COLO829 (cell line): ENCODE measurements at places on chromosomes 1 and 21.

GRCh38 chr1:66275083-66275482 is 258.9 kb upstream of the SGIP1 start:
- DNase-seq, result no peak

GRCh38 chr1:72178266-72178665 is 104.1 kb downstream of the NEGR1 start:
- peak; percentile 8 for DNase-seq

- DNase-seq, result no peak
Measured at GRCh38 chr1:12565094-12565965, 52.7 kb downstream of the DHRS3 start.

- DNase-seq, result no peak
Measured at GRCh38 chr1:5601516-5601915, 390.7 kb downstream of the NPHP4 start.

DNA sequence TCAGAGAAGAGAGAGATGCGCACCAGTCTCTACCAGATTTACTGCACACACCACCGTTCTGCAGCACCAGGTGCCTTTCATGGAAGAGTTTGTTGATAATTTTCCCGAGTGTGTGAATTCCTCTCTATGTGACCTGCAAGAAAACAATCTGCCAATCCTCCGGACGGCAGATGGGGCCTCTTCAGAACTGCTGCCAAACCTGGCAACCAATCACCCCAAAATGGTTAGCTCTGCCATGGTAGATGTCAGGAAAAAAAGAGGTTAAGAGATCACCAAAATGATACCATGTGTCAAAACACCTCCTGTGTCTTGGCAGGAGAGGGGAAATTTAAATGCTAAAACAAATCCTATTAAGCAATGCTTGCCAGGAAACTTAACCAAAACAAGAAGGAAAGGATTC is 96.5 kb downstream of the DAB1 start:
- DNase-seq, result no peak

GRCh38 chr1:205593532-205593931 is 38.3 kb downstream of the ELK4 start:
- no peak for DNase-seq

GRCh38 chr1:231566496-231566895 is 38.0 kb downstream of the TSNAX start:
- no peak for DNase-seq

- peak; percentile 51 for DNase-seq
Measured at GRCh38 chr1:71196685-71197084, 115.8 kb upstream of the ZRANB2 start.

DNA sequence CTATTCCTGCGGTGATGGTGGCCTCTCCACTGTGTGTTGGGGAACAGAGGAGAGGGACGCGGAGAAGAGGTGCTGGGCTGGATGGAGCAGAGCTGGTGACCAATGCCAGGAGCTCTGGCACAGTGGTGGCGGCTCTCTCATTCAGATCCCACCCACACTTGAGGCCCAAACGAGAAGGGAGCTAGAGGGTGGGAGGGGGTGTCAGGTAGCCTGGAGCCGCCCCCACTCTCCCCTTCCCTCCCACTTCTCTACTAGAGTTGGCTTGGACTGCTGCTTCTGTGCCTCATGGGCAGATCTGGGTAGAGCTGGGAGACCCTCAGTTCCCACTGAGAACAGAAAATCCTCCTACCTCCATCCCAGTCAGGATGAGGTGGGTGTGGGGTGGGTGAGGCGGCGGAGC is 3.5 kb downstream of the TTC39A start:
- no peak for DNase-seq

GRCh38 chr1:36083635-36084496 is at the start of gene TEKT2:
TEKT2 (plus strand) TSS chr1:36084094; CDS start chr1:36084922, 828 bp downstream.
- no peak for DNase-seq

DNA sequence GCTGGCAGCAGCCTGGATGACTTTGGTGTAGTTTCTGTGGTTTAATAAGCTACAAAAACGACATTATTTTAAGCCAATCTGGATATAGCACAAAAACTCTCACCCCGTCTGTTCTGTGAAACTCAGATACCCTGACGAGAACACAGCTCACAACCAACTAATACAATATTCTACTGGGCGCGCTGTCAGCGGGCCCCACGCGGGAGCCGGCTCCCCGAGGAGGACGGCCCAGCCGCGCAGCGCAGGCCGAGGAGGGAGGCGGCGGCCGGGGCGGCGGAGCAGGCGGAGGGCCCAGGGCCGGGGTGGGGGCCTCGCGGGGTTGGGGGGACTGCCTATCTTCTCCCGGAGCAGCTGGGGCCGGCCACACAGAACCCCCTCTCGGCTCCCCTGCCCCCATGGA is 87.2 kb upstream of the POU3F1 start:
- DNase-seq, result no peak

- peak; percentile 73 for DNase-seq
Measured at GRCh38 chr1:226814751-226815537, 55.5 kb upstream of the PSEN2 start.

DNA sequence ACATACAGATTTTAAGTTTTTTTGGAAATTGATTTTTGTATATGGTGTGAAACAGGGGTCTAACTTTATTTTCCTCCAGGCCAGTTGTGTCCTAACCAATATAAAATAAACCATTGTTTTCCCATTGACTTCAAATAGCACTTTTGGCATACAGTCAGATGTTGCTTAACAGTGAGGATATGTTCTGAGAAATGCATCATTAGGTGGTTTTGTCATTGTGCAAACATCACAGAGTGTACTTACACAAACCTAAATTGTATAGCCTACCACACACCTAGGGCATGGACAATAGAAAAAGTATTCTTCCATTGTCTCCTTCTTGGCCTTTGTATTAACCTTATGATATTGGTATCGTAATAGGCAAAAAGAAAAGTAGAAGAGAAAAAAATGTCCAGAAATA is 37.4 kb upstream of the DISP1 start:
- DNase-seq, result no peak

- DNase-seq, result no peak
Measured at GRCh38 chr1:218669431-218669830, 324.3 kb downstream of the TGFB2 start.

- no peak for DNase-seq
Measured at GRCh38 chr1:53448241-53448841, 10.9 kb upstream of the DMRTB1 start.
